ENCODE measurements at places on chromosomes 12 and 14. TPM values are rescaled to one million over a fixed set of nuclear protein-coding genes. Genes with fewer than 3 reads are reported as not detected.

TAS2R10 gene
- total RNA-seq = not detected

ART4 gene
- not detected for total RNA-seq

JPH4 gene
- total RNA-seq = not detected

MYO1H gene
- not detected for total RNA-seq

GLS2 gene
- 5.4 TPM for total RNA-seq

PYM1 gene
- total RNA-seq = 59.7 TPM

KRT6A gene
- not detected for total RNA-seq

FAM161B gene
- 4.3 TPM for total RNA-seq

SETD1B gene
- total RNA-seq = 2.3 TPM

SPIC gene
- total RNA-seq = not detected

MYBPC1 gene
- total RNA-seq = not detected

TPH2 gene
- not detected for total RNA-seq

CELA1 gene
- total RNA-seq = not detected

HOXC13 gene
- 2.8 TPM for total RNA-seq

SOAT2 gene
- not detected for total RNA-seq

LGMN gene
- 66.5 TPM for total RNA-seq

KERA gene
- total RNA-seq = not detected

HOXC11 gene
- total RNA-seq = 2.6 TPM

LMNTD1 gene
- 0.57 TPM for total RNA-seq

TAS2R14 gene
- total RNA-seq = 0.15 TPM

TMEM253 gene
- not detected for total RNA-seq

ACRBP gene
- not detected for total RNA-seq

CFAP73 gene
- not detected for total RNA-seq

NKX2-1 gene
- total RNA-seq = 4.7 TPM

KRT7 gene
- total RNA-seq = 12.2 TPM

GLT8D2 gene
- total RNA-seq = 4.0 TPM

HNF1A gene
- total RNA-seq = not detected

FOXG1 gene
- 1.8 TPM for total RNA-seq

IL23A gene
- total RNA-seq = 1.1 TPM

SNW1 gene
- 133 TPM for total RNA-seq

AHSA1 gene
- 440 TPM for total RNA-seq

GPR132 gene
- 5.1 TPM for total RNA-seq

MYO1A gene
- not detected for total RNA-seq

PDE3A gene
- 0.17 TPM for total RNA-seq

TMEM229B gene
- total RNA-seq = 2.9 TPM

TAS2R9 gene
- total RNA-seq = not detected

INSM2 gene
- total RNA-seq = not detected

IFNG gene
- not detected for total RNA-seq

TAS2R30 gene
- total RNA-seq = 0.46 TPM

KLRB1 gene
- total RNA-seq = not detected

PTHLH gene
- total RNA-seq = 75.0 TPM

OVCH1 gene
- total RNA-seq = not detected

ITGA7 gene
- total RNA-seq = 2.4 TPM

SERPINA5 gene
- total RNA-seq = 0.33 TPM

SDR9C7 gene
- total RNA-seq = not detected

DAO gene
- total RNA-seq = not detected

WNT1 gene
- not detected for total RNA-seq

TUBA1A gene
- total RNA-seq = 316 TPM

PSMB11 gene
- not detected for total RNA-seq

KRT73 gene
- not detected for total RNA-seq

RASAL1 gene
- 0.06 TPM for total RNA-seq

DDX55 gene
- total RNA-seq = 42.5 TPM

OTOGL gene
- 1.4 TPM for total RNA-seq

Measured in Daoy (cell line).